Endothelial cell (in vitro differentiated cells): ENCODE measurements at places on chromosomes 4 and X. TPM values are rescaled to one million over a fixed set of nuclear protein-coding genes. Genes with fewer than 3 reads are reported as not detected.

The SPANXN3 gene
- not detected for total RNA-seq

The SCRG1 gene
- total RNA-seq = not detected

The UGT2B7 gene
- not detected for total RNA-seq

The SNCA gene
- 49.7 TPM for total RNA-seq

The GUCY1A1 gene
- not detected for total RNA-seq

The MXRA5 gene
- 4.3 TPM for total RNA-seq

The VCX gene
- not detected for total RNA-seq

The ACE2 gene
- not detected for total RNA-seq

The STATH gene
- total RNA-seq = not detected

- H3K4me1 ChIP-seq = no peaks in the 10 kb centered on the region
- no peak overlapping the region for H3K4me3 ChIP-seq
- H3K27ac ChIP-seq = no peak overlapping the region
- H3K36me3 ChIP-seq = no peaks in the 10 kb centered on the region
- DNase-seq = no peak
Observed at GRCh38 chr4:168784786-168785461, 225.1 kb downstream of the CBR4 start.

- no peak overlapping the region for H3K27ac ChIP-seq
- DNase-seq = no peak
- no peaks in the 10 kb centered on the region for H3K36me3 ChIP-seq
- no peak overlapping the region for H3K4me3 ChIP-seq
Observed at GRCh38 chr4:10655968-10656367, 28.6 kb downstream of the CLNK start.

GRCh38 chrX:46152756-46153155 lies 392.5 kb downstream of the ZNF674 start:
- no peak for DNase-seq
- H3K36me3 ChIP-seq = no peaks in the 10 kb centered on the region
- H3K4me3 ChIP-seq = no peak overlapping the region
- no peak overlapping the region for H3K27ac ChIP-seq
- H3K4me1 ChIP-seq = no peaks in the 10 kb centered on the region

DNA sequence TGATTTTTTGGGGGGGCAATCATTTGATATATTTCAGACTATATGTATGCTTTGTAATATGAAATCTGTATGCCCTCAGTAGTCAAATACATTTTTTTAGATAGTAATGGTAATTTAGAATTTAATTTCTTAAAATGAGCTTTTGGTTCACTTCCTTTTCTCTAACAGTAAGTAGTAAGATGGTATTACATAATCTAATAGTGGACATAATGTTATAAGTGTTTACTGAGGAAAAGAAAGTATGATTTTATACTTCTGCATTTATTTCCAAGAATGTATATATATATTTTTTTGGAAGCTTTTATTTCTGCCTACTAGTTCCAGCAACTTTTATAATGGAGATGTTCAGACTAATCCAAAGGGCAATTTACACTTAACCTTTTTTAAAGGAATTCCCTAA lies 1450.7 kb upstream of the TENM3 start:
- peaks cover 20% of the 10 kb centered on the region for H3K4me1 ChIP-seq
- DNase-seq = no peak
- no peaks in the 10 kb centered on the region for H3K36me3 ChIP-seq
- H3K27ac ChIP-seq = no peak overlapping the region
- H3K27me3 ChIP-seq = no peaks in the 10 kb centered on the region
- H3K4me3 ChIP-seq = no peak overlapping the region

DNA sequence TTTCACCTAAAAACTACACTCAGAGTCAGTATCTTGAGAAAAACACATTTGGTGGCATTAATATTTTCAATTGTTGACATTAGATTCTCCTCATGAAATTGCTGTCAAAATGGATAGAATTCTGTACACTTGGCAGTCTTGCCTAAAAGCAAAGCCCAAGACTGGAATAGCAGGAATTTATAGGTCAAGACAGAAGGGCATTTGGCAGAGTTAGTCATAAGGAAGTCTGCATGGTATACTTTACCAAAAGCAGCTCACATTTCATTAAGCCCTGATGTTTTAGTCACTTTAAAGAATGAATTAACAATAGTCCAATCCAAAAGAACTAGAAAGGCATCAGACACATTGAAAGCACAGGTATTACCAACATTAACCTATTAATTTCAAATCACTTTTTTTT lies 7.1 kb downstream of the CCDC160 start:
- no peak overlapping the region for H3K4me3 ChIP-seq
- DNase-seq = no peak
- no peaks in the 10 kb centered on the region for H3K36me3 ChIP-seq
- H3K27me3 ChIP-seq = peaks cover 1% of the 10 kb centered on the region

- peaks cover 7% of the 10 kb centered on the region for H3K36me3 ChIP-seq
- no peak overlapping the region for H3K4me3 ChIP-seq
- peaks cover 6% of the 10 kb centered on the region for H3K4me1 ChIP-seq
Observed at GRCh38 chr4:26992657-26993361, 132.2 kb downstream of the STIM2 start.

GRCh38 chr4:186307916-186308315 lies 41.9 kb downstream of the F11 start:
- H3K4me1 ChIP-seq = no peaks in the 10 kb centered on the region
- peaks cover 2% of the 10 kb centered on the region for H3K27me3 ChIP-seq
- H3K4me3 ChIP-seq = no peak overlapping the region
- no peaks in the 10 kb centered on the region for H3K36me3 ChIP-seq
- no peak overlapping the region for H3K27ac ChIP-seq
- DNase-seq = no peak

- H3K27ac ChIP-seq = no peak overlapping the region
- H3K4me3 ChIP-seq = no peak overlapping the region
- H3K27me3 ChIP-seq = peaks cover 7% of the 10 kb centered on the region
Observed at GRCh38 chr4:121773883-121774282, 8.9 kb upstream of the SMIM43 start.

- peaks cover 12% of the 10 kb centered on the region for H3K4me1 ChIP-seq
- H3K27me3 ChIP-seq = peaks cover 13% of the 10 kb centered on the region
- no peaks in the 10 kb centered on the region for H3K36me3 ChIP-seq
- H3K4me3 ChIP-seq = peak overlapping the region; percentile 97
- peak overlapping the region; percentile 99 for H3K27ac ChIP-seq
Observed at GRCh38 chr4:119210775-119211174, 1.7 kb upstream of the USP53 start.

GRCh38 chr4:165326831-165327210 lies 648 bp upstream of the MSMO1 start:
- no peak overlapping the region for H3K4me3 ChIP-seq
- peaks cover 13% of the 10 kb centered on the region for H3K36me3 ChIP-seq
- no peak for DNase-seq

DNA sequence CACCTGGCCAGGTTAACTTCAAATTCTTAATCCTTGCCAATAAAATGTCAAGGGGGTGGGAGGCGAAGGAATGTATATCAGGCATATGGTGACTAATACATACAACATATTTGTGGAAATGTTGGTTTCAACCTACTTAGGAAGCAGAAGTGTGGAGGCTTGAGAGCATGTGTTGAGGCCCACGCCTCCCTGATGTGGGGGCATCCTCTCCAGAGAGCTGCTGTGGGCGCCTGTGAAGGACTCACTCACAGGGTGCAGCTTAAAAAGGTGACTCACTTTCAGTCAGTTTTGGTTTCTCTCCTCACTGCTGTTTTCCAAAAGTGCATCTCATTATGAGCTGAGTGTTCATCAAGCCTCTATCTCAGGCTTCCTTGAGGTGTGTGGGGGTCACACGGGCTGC lies 27.5 kb downstream of the LNX1 start:
- H3K4me1 ChIP-seq = peaks cover 8% of the 10 kb centered on the region
- H3K36me3 ChIP-seq = peaks cover 7% of the 10 kb centered on the region

GRCh38 chrX:28278251-28278650 lies 297.0 kb upstream of the DCAF8L1 start:
- no peaks in the 10 kb centered on the region for H3K27me3 ChIP-seq
- DNase-seq = no peak
- H3K4me3 ChIP-seq = no peak overlapping the region
- no peaks in the 10 kb centered on the region for H3K36me3 ChIP-seq
- no peaks in the 10 kb centered on the region for H3K4me1 ChIP-seq

- peaks cover 21% of the 10 kb centered on the region for H3K4me1 ChIP-seq
- DNase-seq = no peak
- no peaks in the 10 kb centered on the region for H3K36me3 ChIP-seq
Observed at GRCh38 chr4:67575232-67576058, 16.9 kb downstream of the STAP1 start.

DNA sequence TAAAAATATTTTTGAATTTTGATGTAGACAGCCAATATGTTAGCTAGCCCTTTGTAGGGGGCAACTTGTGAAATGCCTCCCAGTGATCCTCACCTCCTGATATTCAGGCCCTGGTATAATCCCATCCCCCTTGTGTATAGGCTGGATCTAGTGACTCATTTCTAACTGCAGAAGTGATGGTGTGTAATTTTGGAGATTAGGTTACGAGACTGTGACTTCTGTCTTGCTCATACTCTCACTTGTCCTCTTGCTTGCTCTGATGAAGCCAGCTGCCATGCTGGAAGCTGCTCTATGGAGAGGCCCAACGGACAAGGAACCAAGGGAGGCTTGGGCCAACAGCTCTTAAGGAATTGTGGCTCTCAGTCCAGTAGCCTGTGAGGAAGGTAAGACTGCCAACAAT lies 61.7 kb downstream of the GPR82 start:
- peaks cover 6% of the 10 kb centered on the region for H3K36me3 ChIP-seq
- DNase-seq = no peak
- no peaks in the 10 kb centered on the region for H3K27me3 ChIP-seq
- peak overlapping the region; percentile 7 for H3K4me3 ChIP-seq
- H3K27ac ChIP-seq = no peak overlapping the region

DNA sequence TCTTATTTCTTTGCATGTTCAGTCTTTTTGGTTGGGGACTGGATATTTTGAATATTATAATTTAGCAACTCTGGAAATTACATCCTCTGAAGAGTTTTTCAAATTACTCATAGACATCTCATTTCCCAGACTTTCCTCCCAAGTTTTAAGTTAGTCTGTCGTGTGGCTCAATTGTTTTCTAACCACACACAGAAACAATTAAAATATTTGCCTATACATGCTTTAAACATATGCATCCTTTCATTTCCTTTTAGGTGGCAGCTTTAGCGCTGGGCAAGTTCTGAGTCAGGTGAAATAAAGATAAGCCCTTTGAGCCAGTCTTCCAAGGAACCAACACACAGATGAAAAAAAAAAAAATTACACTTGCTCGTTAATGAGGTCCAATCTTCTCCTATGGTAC lies 307.0 kb upstream of the SPOCK3 start:
- no peak for DNase-seq
- H3K36me3 ChIP-seq = no peaks in the 10 kb centered on the region
- no peaks in the 10 kb centered on the region for H3K4me1 ChIP-seq
- no peak overlapping the region for H3K4me3 ChIP-seq
- no peak overlapping the region for H3K27ac ChIP-seq

GRCh38 chrX:10108288-10108687 lies 48.5 kb upstream of the CLCN4 start:
- no peak overlapping the region for H3K4me3 ChIP-seq
- H3K36me3 ChIP-seq = peaks cover 5% of the 10 kb centered on the region
- H3K27me3 ChIP-seq = peaks cover 7% of the 10 kb centered on the region
- H3K27ac ChIP-seq = no peak overlapping the region
- DNase-seq = no peak

- no peak overlapping the region for H3K27ac ChIP-seq
- no peak overlapping the region for H3K4me3 ChIP-seq
- DNase-seq = no peak
- no peaks in the 10 kb centered on the region for H3K4me1 ChIP-seq
Observed at GRCh38 chr4:69708211-69708610, 52.2 kb downstream of the SULT1B1 start.

GRCh38 chr4:14446904-14447303 lies 555.4 kb upstream of the CPEB2 start:
- H3K4me3 ChIP-seq = no peak overlapping the region
- no peak for DNase-seq
- H3K36me3 ChIP-seq = no peaks in the 10 kb centered on the region
- peaks cover 2% of the 10 kb centered on the region for H3K27me3 ChIP-seq
- no peaks in the 10 kb centered on the region for H3K4me1 ChIP-seq

DNA sequence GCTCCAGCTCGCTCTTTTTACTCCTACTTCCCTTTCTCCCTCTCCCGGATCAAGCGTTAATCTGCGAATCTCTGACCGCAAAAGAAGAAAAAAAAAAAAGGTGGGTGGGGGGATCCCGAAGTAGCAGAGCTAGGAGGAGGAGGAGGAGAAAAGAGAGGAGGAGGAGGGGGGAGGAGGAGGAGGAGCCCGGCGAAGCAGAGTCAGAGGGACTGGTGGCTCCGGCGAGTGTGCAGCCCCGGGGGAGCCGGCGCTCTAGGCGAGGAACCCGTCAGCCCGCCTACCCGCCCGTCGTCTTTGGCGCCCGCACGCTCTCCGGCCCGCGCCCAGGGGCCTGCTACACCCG lies at the start of gene NHSL2:
NHSL2 (plus strand) TSS at position 203 of the 343 bp plus-strand sequence.
- DNase-seq = no peak
- H3K4me1 ChIP-seq = no peaks in the 10 kb centered on the region
- no peak within 1 kb of the TSS for H3K27ac ChIP-seq

DNA sequence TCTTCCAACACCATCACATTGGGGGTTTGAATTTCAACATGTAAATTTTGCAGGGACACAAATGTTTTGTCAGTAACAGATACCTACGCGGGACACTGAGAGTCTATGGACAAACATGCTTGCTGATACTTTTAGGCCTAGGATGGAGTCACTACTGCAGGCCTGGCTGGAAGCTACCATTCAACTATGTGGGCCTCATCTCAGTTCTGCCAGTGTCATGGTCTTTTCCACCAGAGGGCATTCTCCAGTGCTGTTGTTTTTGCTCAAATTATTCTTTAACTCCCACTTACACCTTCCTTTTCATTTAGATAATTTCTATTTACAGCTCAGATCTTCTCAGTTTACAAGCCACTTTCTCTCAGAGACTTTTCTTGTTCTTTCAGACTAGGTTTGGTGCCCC lies 7.0 kb upstream of the ANK2 start:
- H3K4me1 ChIP-seq = peaks cover 18% of the 10 kb centered on the region
- H3K27ac ChIP-seq = no peak overlapping the region
- no peak overlapping the region for H3K4me3 ChIP-seq
- H3K36me3 ChIP-seq = peaks cover 9% of the 10 kb centered on the region

- H3K27ac ChIP-seq = no peak overlapping the region
- H3K4me3 ChIP-seq = no peak overlapping the region
- no peaks in the 10 kb centered on the region for H3K27me3 ChIP-seq
Observed at GRCh38 chr4:108352664-108353308, 184.1 kb upstream of the LEF1 start.

GRCh38 chr4:10163296-10163695 lies 46.7 kb upstream of the WDR1 start:
- peaks cover 7% of the 10 kb centered on the region for H3K4me1 ChIP-seq
- DNase-seq = no peak
- no peaks in the 10 kb centered on the region for H3K36me3 ChIP-seq
- no peaks in the 10 kb centered on the region for H3K27me3 ChIP-seq
- H3K4me3 ChIP-seq = no peak overlapping the region
- H3K27ac ChIP-seq = no peak overlapping the region
